ENCODE measurements at places on chromosomes 16 and 17.

GRCh38 chr17:70120425-70120824 lies 45.4 kb downstream of the KCNJ16 start:
- DNase-seq: no peak

GRCh38 chr17:81885869-81886548 lies 5.4 kb downstream of the ALYREF start:
- DNase-seq: no peak

- DNase-seq: no peak
Observed at GRCh38 chr17:45265821-45266220, 3.9 kb upstream of the SPATA32 start.

- no peak for DNase-seq
Observed at GRCh38 chr16:58970775-58971174, 236.7 kb upstream of the GOT2 start.

- DNase-seq: no peak
Observed at GRCh38 chr17:43892647-43892952, 14.7 kb downstream of the MPP2 start.

DNA sequence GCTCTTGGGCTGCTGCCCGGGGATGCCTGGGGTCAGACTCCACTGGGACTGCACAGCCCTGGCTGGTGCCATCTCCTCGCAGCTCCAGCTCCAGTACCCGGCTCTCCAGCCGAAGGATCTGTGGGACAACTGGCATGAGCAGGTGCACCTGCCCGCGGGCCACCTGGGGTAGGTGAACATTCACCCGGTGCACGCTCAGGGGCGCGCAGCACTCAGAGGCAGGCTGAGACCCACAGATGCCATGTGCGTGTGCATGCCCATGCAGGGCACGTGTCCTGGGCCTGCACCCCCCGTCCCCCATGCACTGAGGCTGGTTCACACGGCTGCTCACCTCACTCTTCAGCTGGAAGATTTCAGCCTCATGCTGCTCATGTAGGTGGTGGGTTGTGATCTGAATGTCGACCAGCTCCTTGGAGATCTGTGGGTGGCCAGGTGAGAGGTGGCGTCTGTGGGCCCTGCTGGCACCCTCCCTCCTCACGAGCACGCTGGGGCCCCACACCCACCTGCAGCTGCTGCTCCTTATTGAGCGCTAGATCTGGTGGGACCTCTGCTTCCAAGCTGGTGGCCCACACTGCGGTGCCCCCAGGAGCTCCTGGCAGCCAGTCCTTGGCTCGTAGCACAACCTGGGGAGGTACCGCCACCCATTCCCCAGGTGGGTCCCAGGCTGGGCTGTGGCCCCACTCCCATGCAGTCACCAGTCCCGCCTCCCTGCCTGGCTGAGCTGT lies 618 bp downstream of the CCDC78 start:
- DNase-seq: no peak

- peak; percentile 88 for DNase-seq
Observed at GRCh38 chr16:66741169-66741900, 10.1 kb downstream of the DYNC1LI2 start.

GRCh38 chr17:497241-498034 lies 144.8 kb upstream of the RPH3AL start:
- DNase-seq: no peak

- no peak for DNase-seq
Observed at GRCh38 chr17:68260051-68260762, 12.4 kb downstream of the AMZ2 start.

DNA sequence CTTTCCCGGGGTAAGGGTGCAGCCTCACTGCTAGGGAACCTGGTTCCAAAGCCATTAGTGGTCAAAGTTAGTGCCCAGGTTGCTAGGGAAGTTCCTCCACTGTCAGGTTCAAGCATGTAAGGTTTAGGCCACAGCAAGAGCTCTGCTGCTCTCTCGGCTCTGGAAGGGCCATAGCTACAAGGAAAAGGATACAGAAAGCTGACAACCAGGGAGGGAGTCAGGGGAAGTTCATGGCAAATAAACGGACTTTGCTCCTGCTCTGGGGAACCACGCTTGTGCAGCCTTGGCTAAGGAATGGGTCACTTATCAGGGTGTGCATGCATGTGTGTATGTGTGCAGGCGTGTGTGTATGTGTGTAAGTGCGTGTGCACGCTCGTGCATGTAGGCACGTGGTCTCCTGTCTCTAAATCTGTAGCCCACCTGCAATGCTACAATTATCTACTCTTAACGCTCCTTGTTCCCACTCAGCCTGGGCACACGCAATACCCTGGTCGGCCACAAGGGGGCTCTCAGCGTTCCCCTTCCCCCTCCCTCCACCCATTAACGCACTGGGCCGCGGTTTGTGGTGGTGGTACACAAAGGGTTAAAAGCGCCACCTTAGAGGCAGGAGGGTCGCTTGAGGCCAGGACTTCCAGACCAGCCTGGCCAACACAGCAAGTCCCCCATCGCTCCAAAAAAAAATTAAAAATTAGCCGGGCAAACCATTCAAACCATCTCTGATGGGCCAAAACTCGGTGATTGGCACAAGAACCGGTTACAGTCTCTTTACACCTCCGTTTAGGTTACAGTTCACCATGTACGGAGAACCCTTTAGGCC lies 48.4 kb upstream of the KDM8 start:
- peak; percentile 18 for DNase-seq

DNA sequence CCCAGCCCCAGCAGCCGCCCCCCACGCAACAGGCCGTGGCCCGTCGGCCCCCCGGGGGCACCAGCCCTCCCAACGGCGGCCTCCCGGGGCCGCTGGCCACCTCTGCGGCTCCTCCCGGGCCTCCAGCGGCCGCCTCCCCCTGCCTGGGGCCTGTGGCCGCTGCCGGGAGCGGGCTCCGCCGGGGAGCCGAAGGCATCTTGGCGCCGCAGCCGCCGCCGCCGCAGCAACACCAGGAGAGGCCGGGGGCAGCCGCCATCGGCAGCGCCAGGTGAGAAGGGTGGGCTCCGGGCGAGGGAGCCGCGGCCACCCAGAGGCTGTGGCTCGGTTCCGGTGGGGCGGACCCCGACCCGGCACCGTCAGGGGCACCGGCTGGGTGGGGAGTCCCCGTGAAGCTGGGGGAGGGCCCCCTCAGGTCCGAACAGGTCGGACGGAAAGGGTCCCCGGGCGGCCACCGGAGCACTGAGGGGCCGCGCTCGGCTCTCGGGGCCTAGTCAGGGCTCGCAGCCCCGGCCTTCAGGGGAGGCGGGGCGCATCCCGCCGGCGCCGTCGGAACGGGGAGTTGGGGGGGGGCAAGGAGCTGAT lies 583 bp downstream of the ATXN2L start:
- no peak for DNase-seq

DNA sequence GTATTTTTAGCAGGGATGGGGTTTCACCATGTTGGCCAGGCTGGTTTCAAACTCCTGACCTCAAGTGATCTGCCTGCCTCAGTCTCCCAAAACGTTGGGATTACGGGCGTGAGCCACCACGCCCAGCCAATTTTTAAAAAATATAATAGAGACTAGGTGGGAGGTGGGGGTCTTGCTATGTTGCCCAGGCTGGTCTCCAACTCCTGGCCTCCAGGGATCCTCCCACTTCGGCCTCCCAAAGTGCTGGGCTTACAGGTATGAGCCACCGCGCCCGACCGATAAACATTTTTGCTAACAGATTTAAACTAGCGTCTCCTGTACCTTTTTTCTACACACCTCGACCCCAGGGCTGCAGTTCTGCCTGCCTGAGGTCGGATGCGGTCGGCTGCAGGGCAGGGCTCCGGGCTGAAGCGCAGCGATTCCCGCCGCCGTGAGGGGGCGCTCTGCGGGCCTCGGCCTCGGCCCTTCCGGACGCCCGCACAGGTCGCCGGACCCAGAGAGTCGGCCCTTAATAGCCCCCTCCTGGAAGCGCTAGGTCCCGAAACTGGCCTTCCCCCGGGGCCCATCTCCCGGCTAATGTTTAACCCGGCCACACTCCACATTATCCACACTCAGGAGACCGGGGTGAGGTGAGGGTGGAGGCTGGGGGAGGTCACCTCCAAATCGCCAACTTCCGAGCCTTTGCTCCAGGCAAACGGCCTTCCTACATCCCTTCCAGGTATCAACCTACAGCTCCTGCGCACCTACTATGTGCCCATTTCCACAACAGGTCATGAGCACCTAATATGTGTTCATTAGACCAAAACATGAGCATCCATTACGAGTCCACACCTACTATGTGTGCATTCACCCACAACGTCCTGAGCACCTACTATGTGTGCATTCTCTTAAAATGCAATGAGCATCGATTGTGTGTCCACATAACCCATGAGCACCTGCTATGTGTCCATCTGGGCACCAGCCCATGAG lies 2.0 kb upstream of the GLIS2 start:
- no peak for DNase-seq

- DNase-seq: no peak
Observed at GRCh38 chr17:67708378-67708777, 9.4 kb upstream of the NOL11 start.
